ENCODE measurements at places on chromosomes 4 and X. TPM values are rescaled to one million over a fixed set of nuclear protein-coding genes. Genes with fewer than 3 reads are reported as not detected.

Gene CXorf49
- total RNA-seq, result not detected

- no peak for DNase-seq
Observed at GRCh38 chrX:13994536-13995080, 35.1 kb downstream of the GEMIN8 start.

- no peak for DNase-seq
Observed at GRCh38 chr4:46924789-46925529, 15.9 kb upstream of the COX7B2 start.

- DNase-seq, result no peak
Observed at GRCh38 chr4:37747772-37748330, 61.7 kb upstream of the RELL1 start.

DNA sequence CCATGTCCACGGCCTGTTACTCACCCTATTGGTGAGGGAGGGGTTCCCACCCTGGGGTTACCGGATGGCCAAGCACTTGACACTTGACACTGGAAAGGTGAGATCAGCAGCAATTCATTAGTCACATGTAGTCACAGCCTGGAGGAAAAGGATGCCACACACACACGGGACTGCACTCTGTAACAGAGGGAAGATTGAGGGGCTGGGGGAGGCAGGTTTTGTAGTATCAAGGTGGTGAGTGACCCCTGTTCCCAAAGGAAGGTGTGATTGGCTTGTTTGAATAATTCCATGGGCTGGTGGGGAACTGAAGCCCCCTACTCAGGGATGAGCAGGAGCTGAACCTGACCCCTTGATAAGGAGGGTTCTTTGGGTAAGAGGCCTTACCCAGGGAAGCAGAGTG is 96.0 kb upstream of the HELT start:
- DNase-seq, result no peak

Gene SMC1A
- 43.0 TPM for total RNA-seq

DNA sequence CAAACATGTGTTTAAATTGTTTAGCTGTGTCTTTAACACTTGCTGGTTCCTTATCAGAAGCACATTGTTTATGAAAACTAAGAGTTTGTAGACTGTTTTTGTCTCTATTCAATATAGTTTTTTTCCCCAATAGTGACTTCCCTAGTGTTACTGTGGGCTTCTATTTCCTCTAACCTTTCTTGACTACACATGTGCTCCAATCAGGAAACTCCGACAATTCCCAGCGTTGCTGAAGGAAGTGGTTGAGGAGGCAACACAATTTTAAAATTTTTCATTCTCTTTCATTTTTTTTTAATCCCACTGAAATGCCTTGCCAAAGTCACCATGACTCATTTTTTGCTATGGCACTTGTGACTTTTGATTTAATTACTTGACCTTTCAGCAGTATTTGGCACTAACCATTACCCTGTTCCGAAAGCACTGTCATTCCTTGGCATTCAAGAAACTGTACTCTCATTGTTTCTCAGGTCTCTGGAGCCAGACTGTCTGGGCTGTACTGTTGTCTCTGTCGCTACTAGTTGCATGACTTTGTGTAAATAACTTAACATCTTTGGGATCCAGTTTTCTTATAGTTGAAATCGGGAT is 67.6 kb upstream of the FREM3 start:
- no peak for DNase-seq

Gene FGFBP1
- not detected for total RNA-seq

GRCh38 chr4:111847296-111848008 is 297.8 kb upstream of the FAM241A start:
- no peak for DNase-seq

Gene CT45A1
- not detected for total RNA-seq

DNA sequence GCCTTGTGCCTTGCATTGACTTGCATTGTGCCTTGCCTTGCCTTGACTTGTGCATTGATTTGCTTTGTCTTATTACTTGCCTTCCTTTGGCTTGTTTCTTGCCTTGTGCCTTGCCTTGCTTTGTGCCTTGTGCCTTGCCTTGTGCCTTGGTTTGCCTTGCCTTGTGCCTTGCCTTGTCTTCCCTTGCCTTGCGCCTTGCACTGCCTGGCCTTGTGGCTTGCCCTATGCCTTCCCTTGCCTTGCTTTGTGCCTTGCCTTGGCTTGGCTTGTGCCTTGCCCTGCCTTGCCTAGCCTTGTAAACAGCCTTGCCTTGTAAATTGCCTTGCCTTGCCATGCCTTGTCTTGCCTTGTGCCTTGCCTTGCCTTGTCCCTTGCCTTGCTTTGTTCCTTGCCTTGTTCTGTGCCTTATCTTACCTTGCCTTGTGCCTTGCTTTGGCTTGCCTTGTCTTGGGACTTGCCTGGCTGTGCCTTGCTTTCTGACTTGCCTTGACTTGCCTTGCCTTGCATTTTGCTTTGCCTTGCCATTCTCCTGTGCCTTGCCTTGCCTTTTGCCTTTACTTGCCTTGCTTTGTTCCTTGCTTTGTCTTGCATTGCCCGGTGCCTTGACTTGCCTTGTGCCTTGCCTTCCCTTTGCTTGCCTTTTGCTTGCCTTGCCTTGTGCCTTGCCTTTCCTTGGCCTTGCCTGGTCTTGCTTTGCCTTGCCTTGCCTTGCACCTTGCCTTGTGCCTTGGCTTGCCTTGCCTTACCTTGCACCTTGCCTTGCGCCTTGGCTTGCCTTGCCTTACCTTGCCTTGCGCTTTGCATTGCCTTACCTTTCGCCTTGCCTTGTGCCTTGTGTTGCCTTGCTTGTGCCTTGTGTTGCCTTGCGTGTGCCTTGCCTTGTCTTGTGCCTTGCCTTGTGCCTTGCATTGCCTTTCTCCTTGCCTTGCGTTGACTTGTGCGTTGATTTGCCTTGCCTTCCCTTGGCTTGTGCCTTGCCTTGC is 97.5 kb downstream of the TAB3 start:
- no peak for DNase-seq

- DNase-seq, result no peak
Observed at GRCh38 chr4:54282837-54283236, 53.7 kb downstream of the PDGFRA start.

DNA sequence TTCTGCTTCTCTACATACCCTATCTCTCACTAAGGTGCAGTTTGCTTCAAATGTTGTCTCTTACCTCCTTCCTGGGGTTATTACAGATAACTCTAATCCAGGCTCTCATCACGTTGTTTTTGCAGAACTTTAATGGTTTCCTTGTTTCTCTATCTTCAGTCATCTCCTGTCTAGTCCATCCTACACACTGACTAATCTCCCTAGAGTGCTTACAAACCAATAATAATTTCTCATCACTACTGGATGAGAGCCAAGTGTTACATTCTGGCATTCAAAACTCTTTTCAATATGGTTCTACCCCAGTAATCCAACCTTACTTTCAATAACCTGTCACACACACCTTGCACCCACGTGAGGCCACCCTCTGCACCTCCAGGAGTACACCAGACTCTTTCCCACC is 86.1 kb downstream of the SYNPO2 start:
- peak; percentile 63 for DNase-seq

Gene ADGRL3
- total RNA-seq, result 2.5 TPM

GRCh38 chrX:20515841-20516461 is 249.2 kb upstream of the RPS6KA3 start:
- DNase-seq, result peak; percentile 90

Gene TRIM75
- not detected for total RNA-seq

Gene MAGEH1
- total RNA-seq, result 26.7 TPM

Gene FAT1
- 519 TPM for total RNA-seq

DNA sequence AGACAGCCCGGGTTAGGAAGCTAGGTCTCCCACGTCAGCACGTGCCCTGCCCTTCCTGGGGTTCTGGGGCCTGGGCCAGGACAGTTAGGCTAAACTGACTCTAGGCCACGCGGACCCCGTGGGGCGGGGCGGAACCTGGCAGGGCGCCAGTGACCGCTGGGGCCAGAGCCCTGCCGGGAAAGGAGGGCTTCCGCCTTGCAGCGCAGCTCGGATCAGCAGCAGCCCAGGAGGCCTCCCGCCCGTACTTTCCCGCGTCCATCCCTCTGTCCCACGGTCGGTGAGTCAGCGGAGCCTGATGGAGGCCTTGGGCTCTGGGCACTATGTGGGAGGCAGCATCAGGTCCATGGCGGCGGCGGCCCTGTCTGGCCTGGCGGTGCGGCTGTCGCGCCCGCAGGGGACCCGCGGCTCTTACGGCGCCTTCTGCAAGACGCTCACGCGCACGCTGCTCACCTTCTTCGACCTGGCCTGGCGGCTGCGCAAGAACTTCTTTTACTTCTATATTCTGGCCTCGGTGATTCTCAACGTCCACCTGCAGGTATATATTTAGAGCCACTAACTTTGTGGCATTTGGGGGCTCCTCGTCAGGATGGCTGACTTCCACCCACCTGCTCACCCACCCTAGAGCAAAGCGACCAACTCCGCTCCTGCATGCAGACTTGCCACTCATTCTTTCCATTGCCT is at the start of gene SMIM10:
SMIM10 (plus strand) TSS at position 191 of the 681 bp plus-strand sequence; CDS start at position 296, 105 bp downstream.
- peak; percentile 79 for DNase-seq

DNA sequence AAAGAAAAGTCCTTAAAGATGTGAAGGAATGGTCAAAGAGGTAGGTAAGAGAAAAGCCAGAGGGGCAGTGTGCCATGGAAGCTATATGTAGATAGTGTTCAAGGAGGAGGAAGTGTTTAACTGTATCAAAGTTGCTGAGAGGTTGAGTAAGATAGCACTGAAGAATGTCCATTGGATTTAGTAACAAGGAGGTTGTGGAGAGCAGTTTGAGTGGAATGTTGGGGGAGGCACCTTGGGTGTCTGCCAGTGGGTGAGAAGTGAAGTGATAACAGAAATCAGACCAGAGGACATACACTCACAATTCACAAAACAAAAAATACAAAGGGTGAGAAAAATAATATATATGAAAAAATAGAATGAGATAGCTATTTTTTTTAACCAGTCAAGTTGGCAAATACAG is 121.3 kb upstream of the AMOT start:
- no peak for DNase-seq

GRCh38 chrX:130196466-130196865 is 24.7 kb downstream of the RAB33A start:
- DNase-seq, result no peak

DNA sequence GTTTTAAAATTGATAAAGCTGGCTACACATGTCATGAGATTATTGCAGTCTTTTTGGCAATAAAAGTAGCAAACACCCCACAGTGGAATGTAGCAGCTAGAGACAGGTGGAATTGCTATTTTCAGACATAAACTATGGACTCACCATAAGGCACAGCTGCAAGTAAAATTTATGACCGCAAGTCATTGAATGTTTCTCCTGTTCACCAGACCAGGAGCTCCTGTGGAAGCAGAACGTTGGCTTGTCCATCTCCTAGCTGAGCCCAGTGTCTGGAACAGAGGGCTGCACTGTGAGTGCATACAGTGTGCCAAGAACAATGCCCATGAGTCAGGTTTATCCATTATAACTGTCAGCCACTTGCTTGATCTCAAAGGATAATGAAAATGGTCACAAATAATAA is 538.2 kb downstream of the INPP4B start:
- DNase-seq, result no peak

DNA sequence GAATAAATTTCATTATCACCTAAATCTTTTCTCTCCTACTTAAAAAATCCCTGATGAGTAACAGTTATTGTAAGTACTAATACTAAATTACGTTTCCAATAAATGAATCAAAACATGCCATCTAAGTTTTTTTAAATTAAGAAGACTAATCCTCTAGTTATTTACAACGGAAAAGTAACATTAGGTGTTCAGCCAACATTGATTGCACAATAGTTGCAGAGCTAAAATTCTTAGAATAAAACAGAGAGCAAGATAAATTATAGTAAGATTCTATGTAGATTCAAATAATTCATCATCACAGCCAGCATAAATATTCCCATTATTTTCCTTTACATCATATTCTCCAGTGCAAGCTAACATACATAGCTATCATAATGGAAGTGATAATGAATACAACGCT is 139.2 kb downstream of the HDX start:
- no peak for DNase-seq

- DNase-seq, result no peak
Observed at GRCh38 chr4:1556541-1557220, 127.4 kb downstream of the FAM53A start.

Gene CFAP47
- not detected for total RNA-seq

GRCh38 chr4:87120411-87121162 is 99.8 kb downstream of the KLHL8 start:
- peak; percentile 87 for DNase-seq

GRCh38 chr4:142563682-142564291 is 282.3 kb downstream of the INPP4B start:
- DNase-seq, result peak; percentile 36

Gene CABS1
- total RNA-seq, result not detected

- no peak for DNase-seq
Observed at GRCh38 chr4:3261411-3262207, 12.7 kb downstream of the MSANTD1 start.

GRCh38 chr4:60617731-60618130 is 582.4 kb upstream of the ADGRL3 start:
- DNase-seq, result no peak

GRCh38 chr4:32423267-32423666 is 1703.1 kb downstream of the PCDH7 start:
- no peak for DNase-seq

DNA sequence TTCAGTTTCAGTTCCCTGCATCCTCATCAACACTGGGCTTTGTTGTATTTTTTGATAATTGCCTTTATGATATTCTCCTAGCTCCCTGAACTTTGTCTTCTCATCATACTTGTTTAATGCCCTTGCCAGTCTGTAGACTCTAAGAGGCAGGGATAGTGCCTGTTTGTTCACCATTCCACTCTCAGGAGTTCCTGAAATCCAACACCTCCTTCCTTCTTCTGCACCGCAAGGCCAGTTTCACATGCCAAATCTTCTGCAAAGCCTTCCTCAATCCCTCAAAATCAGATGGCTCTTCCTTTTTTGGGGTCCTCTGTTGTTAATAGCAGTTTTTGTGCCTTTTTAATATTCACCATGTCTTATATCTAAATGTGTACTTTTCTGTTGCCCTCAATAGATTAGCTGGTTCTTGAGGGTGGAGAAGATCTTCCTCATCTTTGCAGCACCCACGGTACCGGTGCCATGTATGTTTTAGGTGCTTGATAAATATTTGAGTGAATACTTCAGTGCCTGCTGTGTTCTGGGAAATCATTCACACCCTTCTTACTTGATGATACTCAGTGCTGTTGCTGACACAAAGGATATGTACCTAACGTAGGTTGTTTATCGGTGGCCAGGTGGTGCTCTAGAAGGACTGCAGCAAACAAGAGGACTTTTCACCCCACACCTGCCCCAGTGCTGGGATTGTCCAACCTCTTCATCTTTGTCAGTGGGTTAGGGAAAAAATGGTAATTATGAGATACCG is 85.3 kb upstream of the LIMCH1 start:
- DNase-seq, result no peak

DNA sequence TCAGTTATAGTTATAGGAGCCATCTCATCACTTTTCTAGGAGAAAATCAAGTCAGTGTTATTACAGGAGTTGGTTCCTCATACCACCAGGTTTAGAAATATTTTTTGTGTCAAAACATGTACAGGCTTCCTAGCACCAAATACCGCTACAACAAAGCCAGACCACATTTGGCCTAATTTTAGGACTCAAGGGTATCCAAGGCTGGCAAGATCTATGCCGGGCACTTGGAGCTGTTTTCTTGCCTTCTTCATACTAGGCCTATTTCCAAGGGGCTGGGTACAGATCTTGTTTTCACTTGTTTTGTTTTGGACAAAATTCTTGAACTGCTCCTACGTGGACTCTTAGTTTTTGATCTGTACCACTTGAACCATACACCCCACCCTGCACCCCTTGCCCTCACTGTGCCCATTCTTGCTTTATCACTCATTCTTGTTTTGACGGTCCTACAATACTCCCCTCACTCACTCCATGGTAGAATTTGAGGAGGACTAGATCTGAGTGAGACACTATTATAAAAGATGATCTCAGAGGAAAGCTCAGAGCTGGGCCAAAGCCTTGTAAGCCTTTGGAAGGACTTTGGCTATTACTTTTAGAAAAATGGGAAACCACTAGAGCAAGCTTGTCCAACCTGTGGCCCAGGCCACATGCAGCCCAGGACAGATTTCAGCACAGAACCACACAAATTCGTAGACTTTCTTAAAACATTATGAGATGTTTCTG is 17.7 kb upstream of the TMEM144 start:
- DNase-seq, result no peak

Gene PAK3
- 0.56 TPM for total RNA-seq
